ENCODE measurements at places on chromosomes 7 and 10.

DNA sequence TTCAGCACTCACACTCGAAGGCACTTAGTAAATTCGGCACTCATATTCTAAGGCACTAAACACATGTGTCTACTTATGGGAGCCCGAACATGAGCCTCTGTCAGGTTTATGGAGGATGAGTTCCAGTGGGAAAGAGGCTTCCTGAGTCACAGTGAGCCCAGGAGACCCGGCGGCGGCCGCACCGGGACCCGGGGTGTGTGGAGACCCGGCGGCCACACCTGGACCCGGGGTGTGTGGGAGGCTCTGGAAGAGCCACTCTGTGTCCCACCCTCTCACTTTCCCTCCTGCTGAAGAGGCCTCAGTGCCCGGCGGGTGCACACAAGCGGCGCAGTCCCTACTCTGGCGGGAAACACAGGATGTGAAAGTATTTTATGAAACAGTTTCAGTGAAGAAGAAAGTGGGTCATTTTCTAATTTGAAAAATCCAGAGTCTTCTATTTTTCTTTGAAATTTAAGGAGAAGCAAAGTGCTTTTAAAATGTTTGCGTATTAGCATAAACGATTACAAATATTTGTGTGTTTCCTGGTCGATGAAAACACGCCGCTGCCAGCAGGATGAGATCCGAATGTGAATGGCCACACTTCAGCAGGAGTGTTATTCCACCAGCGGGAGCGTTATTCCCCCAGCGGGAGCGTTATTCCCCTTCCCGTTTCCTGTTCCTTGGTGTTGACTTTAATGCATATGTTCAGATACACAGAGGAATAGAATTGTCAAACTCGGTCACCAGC is 625.1 kb downstream of the DNAJB6 start:
- DNase-seq = no peak

GRCh38 chr10:21532694-21533466 is 1.2 kb upstream of the MLLT10 start:
- no peak for DNase-seq

GRCh38 chr7:108211382-108212201 is 81.4 kb upstream of the LAMB4 start:
- peak; percentile 42 for DNase-seq

GRCh38 chr7:89837515-89837914 is 316.8 kb upstream of the STEAP1 start:
- DNase-seq = no peak

DNA sequence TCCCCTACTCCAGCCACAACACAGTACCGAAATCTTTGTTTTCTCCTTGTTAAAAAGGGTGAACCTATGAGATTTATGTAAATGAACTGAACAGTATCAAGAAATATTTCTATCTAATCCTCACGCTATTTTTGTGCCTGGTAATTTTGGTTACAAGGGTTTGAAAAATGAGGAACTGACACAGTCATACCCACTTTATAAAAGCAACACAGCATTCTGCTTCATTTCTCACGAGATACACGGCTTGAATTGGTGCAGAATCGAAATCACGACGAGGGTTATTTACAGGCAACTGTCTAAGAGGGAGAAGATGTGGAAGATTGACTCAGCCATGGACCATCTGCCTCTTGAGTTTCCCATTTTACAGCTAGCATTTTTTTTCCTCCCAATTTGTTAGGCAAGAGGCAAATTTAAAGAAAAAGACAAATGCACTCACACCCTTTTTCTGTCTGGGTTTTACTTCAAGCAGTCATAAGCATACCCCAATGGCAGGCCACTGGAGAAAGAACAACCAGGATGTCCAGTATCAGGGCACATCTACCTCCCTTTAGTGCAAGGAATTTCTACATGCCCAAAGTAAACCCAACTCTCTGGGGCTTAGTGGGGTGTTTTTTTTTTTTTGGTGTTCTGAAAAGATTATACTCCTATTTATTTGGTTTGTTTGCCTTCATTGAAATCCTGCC is 108.1 kb downstream of the ITGB8 start:
- DNase-seq = peak; percentile 75

DNA sequence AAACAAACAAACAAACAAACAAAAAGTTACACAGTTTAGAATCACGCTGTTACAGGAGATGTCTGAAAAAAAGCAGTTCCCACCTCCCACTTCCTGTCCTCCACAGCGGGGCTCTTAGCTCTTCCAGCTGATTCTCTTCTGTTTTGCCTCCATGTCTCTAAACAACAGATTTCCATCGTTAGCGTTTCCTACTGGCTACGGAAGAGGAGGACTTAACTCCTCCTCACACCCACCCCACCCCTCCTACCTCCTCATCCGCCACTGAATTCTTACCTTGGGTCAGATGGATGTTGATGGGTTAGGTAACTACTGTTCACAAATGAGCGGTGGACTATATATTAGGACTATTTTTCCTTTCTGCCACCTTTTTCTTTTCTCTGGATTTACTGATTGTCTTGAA is 36.8 kb upstream of the NUB1 start:
- DNase-seq = no peak

Data from GM12864 (cell line).